Fibroblast of skin of back (primary cell): ENCODE measurements at places on chromosomes 2 and 18.

- DNase-seq: no peak
Measured at GRCh38 chr2:46569766-46570165, 90.4 kb downstream of the TMEM247 start.

- peak; percentile 75 for DNase-seq
Measured at GRCh38 chr18:45690975-45691815, 32.8 kb upstream of the SLC14A1 start.

GRCh38 chr2:10220902-10221391 is 81.8 kb upstream of the HPCAL1 start:
- no peak for DNase-seq

GRCh38 chr18:13222856-13223281 is 4.3 kb downstream of the LDLRAD4 start:
- no peak for DNase-seq

DNA sequence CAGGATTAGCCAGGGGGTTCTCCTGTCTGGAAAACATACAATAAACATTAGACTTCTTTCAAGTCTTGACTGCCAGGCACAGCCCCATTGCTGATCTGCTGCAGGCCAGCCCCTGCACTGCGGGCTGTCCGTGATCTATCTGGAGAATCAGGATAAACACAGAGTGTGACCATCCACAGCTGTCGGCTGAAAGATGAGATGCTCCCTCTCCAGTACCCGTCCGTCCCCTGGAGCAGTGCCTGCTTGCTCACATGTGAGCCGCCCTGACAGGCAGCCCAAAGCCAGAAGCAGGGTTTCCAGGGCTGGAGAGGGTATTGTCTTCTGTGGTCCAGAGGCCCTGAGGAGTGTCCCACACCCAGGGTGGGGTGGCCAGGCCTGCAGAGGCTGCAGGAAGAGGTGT is 46.1 kb upstream of the FOSL2 start:
- DNase-seq: no peak

DNA sequence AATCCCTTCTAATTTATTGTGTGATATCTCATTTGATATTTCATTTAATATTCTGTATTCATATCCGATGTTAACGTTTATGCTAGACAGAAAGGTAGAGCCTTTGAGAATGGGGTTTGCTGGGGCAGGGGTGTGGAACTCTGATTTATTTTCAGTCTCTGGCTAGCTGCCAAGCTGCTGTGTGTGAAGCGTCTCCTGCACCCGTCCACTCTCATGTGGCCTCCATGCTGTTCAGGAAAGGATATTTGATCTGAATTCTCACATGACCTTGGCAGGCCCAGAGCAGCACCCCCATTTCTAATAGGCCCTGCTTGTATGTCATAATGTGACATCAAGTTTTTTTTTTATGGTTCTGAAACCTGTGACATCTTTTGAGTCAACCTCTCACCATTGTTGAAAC is 1.6 kb downstream of the IL1R1 start:
- DNase-seq: no peak

GRCh38 chr2:16081316-16082200 is 141.2 kb downstream of the MYCN start:
- DNase-seq: no peak

- DNase-seq: no peak
Measured at GRCh38 chr2:16264931-16265540, 324.7 kb downstream of the MYCN start.

GRCh38 chr2:185044323-185044874 is 446.1 kb downstream of the ZNF804A start:
- DNase-seq: no peak

DNA sequence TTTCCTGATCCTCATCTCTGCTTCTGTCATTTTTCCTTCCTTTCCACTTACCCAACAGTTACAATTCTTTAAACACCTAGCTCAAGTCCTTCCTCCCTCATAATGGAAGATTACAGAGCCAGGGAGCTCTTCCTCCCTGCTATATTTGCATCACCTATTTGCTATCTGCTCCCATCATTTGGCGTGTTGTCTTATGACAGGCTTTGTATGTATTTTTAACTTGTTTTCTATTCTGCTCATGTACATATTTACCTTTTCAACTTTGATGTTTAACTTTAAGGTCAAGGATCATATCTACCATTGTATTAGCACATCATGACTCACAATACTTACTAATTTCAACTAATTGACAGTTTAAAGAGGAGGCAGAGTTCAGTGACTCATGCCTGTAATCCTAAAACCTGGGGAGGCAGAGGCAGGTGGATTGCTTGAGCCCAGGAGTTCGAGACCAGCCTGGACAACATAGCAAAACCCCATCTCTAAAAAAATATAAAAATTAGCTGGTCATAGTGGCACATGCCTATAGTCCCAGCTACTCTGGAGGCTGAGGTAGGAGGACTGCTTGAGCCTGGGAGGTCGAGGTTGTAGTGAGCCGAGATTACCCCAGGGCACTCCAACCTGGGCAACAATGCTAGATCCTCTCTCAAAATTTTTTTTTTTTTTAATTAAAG is 308.0 kb upstream of the STON1 start:
- DNase-seq: no peak
